A172 (cell line): ENCODE measurements at places on chromosomes 1 and 21.

- no peak for DNase-seq
Observed at GRCh38 chr1:43035821-43036741, 77.4 kb upstream of the SLC2A1 start.

GRCh38 chr1:181166377-181167196 is 78.1 kb downstream of the IER5 start:
- peak; percentile 83 for DNase-seq

GRCh38 chr1:230713138-230713537 is 784 bp downstream of the AGT start:
- no peak for DNase-seq

GRCh38 chr1:233331676-233332519 is 4.4 kb downstream of the MAP3K21 start:
- no peak for DNase-seq

- no peak for DNase-seq
Observed at GRCh38 chr1:64518692-64519481, 49.0 kb downstream of the CACHD1 start.

GRCh38 chr1:56448529-56449300 is 130.6 kb downstream of the PLPP3 start:
- peak; percentile 2 for DNase-seq

DNA sequence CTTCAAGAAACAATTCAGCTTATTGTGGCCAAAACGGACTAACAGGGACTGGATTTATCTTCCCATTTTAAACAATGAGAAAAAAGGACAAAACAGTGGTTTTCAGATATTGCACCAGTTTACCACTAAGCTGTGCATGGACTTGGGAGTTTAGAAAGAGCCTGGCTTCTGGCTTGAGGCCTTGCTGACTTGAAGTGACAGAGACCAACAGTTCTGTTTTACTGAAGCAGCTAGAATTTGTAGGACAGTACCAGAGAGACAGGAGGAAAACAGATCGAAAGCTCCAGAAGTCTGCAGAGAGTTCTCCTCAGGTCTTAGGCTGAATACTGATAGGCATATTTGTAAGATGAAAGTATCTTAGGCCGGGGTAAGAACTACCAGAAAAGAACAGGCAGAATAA is 20.5 kb downstream of the FCRL4 start:
- no peak for DNase-seq

DNA sequence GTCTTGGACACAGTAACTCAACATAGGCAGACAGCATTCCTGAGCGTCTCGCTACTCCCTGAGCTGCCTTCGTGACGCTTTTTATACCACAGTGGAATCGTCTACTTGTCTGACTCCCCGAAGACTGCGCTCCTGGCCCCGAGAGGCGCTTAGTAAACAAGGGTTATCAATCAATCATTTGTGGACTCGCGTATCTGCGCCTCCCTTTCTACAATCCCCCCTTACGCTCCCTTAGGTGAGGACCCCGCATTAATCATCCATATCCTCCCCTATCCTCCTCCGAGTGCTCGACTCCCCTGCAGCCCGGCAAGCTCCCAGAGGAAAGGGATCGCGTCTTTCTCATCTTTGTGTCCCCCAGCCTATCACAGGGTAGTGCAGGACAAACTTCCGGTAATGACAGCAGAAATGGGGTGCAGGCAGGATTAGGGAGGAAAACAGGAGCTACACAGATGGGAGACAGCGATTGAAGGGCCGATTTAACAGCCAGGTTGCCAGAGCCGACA is 522 bp downstream of the TMEM59 start:
- peak; percentile 41 for DNase-seq

GRCh38 chr1:209012443-209013196 is 570.9 kb upstream of the CAMK1G start:
- DNase-seq, result no peak

GRCh38 chr1:153922076-153922971 is 448 bp downstream of the GATAD2B start:
- no peak for DNase-seq

DNA sequence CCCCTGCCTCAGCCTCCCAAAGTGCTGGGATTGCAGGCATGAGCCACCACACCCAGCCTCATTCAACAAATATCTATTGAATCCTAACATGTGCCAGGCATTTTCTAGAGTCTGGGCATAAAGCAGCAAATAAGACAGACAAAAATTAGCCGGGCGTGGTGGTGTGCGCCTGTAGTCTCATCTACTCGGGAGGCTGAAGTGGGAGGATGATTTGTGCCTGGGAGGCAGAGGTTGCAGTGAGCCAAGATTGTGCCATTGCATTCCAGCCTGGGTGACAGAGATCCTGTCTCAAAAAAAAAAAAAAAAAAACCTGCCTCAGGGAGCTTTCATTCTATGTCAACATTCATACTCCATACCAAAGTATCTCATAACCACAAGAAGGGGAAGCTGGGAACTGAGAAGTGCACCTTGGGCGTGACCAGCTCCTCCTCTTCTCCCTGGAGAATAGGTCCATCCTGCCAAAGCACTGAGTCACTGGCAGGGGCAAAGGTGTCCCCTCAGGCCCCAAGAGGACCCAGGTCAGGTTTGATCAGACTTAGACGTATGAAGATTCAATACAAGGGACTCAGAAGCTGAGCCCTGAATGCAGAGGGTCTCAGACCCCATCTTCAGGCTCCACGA is 36.8 kb upstream of the PPP1R15B start:
- no peak for DNase-seq

DNA sequence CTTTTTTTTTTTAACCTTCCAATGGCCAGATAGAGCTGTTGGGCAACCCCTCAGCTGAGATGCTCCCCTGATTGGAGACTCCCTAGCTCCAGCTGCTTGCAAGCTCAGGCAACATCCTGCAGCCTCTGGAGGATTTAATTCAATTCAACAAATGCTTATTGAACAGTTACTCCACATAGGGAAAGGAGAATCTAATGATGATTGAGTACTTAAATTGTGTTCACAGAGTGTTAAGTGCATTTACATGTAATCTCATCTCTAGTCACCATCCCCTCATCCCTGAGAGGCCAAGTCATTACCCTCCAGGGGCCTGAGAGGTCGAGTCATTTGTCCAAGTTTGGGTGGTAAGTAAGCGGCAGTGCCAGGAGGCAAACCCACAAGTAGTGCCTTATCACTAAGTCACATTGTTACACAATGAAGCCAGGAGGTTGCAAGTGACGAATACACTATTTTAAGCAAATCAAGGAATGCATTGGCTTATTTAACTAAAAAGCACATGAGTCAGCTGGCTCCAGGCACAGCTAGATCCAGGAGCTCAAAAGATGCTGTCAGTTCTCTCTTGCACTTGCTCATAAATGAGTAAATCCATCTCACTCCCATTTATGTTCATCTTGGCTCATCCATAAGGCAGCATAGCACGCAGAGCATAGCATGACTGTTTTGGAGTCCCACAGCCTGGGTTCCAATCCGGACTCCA is 64.3 kb downstream of the OPTC start:
- DNase-seq, result peak; percentile 99

DNA sequence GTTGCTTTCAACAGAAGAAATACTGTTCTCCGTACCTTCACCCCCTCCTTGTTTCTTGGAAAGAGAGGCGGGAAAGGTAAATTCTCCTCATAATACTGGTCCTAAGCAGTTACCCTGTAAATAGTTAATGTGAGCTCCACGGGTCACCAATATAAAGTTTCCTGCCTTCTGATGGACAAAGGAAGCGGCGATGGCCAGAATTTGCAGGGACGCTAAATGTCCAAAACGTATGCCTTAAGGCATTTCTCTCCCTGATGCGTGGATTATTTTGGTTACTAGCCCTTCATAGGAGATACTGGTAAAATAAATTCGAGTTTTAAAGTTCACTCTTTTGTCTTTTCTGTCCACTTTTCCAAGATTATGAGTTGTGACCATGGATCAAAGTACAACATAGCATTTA is 898 bp upstream of the PTGS2 start:
- no peak for DNase-seq

GRCh38 chr1:8698012-8698630 is 119.3 kb downstream of the RERE start:
- DNase-seq, result no peak
